ENCODE measurements at places on chromosomes 5 and 9. TPM values are rescaled to one million over a fixed set of nuclear protein-coding genes. Genes with fewer than 3 reads are reported as not detected.
A peak's percentile ranks its signal among the peaks of the same experiment; 100 is the strongest.

The DENND1A gene
- 25.3 TPM for total RNA-seq

The GPRIN1 gene
- total RNA-seq, result 0.24 TPM

The CLIC3 gene
- total RNA-seq, result 139 TPM

The BTF3 gene
- total RNA-seq, result 473 TPM

The GLE1 gene
- total RNA-seq, result 28.1 TPM

The PCDHB13 gene
- 6.0 TPM for total RNA-seq

The KIF4B gene
- total RNA-seq, result not detected

The MCIDAS gene
- total RNA-seq, result not detected

GRCh38 chr9:93958819-93959682, 3.9 kb upstream of the BARX1 start:
- DNase-seq, result no peak

- no peak for DNase-seq
Measured at GRCh38 chr9:129032541-129033159, 3.8 kb upstream of the MIGA2 start.

DNA sequence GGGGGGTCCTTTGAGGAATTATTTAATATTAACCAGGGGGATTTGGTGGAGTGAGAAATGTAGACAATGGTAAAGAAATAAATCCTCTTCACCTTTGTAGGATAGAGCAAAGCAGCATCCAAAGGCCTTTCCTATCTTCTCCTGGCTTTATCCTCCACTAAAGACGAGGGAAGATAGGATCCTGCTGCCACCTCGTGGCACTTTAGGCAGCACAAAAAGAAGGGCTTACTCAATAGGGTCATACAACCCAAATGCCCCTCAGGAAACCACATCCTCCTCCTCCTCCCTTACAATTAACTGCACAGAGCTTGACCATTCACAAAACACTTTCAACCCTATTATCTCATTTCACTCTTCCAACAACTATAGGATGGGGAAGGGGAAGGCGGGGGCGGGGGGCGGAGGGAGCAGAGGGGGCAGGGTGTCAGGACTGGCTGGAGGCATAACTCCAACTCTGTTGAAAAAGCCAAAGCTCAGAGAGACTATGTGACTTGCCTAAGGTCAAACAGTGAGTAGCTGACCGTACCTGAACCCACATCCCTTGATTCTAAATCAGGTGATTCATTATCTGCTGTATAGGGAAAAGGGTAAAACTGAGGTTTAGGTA, 45.4 kb upstream of the MYOT start:
- no peak for DNase-seq

- no peak for DNase-seq
Measured at GRCh38 chr9:12718482-12719026, 25.4 kb downstream of the TYRP1 start.

- DNase-seq, result no peak
Measured at GRCh38 chr5:144072518-144072927, 97.9 kb downstream of the YIPF5 start.

DNA sequence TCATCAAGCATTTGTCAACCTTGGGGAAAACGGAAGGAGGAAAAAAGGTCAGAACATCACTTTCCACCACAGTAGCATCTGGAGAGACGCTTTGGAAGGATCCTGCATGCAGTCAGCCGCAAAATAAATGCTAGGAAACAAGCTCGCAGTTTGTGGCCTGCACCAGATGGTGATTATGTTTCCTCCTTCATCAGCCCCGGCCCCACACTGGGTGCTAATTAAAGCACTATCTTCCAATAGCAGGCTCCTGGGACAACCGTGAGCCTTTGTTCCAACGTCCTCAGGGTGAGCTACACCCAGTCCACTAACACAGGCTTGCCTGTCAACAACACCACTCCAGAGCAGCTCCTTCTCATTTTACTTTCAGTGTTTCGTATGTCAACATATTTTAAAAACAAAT, 64.0 kb downstream of the RNF130 start:
- no peak for DNase-seq

DNA sequence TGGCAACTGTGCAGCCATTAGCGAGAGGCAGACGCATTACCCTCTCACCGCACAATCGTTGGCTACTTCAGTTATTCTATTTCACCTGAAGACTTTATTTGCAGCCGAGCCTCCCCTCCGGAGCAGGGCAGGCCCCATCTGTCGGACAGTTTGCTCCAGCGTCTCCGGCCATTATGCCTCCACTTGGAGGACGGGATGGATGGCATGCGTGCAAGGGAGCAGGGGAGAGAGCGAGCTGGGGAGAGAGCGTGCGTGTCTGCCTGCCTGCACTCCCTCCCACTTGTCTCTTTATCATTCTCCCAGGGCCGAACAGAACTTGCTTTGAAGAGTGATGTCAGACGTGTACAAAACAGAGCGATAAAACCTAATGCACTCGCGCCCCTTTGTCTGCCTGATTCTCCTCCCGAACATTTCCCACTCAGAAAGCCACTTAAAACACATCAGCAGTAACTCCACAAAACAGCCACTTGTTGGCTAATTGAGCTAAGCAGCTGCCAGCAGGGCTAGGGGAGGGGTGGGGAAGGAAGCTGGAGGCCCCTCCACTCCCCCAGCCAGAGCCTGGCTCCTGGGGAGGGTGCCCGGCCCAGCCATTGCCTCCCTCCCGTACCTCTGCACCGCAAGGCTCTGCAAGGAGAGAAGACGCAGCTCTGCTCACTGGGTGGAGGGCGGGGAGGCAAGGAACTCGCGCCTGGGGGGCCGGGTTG, 43.4 kb upstream of the FUBP3 start:
- DNase-seq, result no peak

GRCh38 chr9:114246558-114246957, 76.3 kb upstream of the ORM1 start:
- no peak for DNase-seq

DNA sequence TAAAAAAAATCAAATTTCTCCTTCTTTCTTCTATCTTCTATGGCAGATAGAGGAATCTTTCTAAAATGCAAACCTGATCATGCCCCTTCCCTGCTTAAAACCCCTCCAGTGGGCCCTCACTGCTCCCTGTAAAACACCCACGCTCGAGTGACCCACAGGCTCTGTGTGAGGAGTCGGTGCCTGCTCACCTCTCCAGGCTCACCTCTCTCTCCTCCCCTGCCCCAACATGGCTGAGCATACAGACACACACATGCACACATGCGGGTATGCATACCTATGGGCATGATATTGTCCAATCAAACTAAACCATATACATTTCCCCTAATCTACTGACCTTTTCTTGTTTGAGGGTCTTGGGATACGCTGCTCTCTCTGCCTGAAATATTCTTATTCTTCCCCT, 40.8 kb upstream of the COL15A1 start:
- DNase-seq, result no peak

- DNase-seq, result no peak
Measured at GRCh38 chr9:113542741-113543140, 79.2 kb downstream of the RGS3 start.

DNA sequence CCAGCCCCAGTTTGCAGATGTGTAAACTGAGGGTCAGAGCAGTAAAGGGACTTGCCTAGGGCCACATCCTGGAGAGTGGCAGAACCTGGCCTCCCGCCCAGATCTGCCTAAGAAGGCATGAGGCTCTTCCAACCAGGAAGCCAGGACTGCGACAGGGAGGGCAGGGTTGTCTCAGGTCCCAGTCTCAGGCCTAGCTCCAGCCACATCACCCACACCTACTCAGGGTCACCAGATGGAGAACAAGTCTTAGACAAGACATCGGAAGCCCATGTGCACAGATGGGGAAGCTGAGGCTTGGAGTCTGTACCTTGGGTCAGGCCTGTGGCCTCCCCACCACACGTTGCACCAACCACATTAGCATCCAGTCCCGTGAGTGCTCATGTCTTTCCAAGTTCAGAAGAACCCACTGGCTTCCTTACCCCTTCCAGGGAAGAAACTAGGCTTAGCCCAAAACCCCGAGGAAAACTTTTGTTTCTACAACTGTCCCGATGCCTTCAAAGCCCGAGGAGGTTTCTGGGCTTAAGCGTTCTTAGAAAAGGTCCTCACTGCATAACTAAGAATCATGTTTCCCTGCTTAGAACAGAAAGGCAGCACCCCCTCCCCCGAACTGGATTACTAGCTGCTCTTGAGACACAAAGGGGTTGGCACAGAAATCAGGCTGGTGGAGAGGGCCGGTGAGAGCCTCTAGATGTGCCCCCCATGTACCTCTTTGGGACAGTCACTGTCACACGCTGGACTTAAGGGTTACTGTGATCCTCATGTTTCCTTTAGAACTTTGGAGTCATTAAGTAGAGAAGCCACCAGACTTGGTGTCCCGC, 2.2 kb downstream of the FAM78A start:
- no peak for DNase-seq

GRCh38 chr5:42108468-42108867, 183.4 kb downstream of the FBXO4 start:
- no peak for DNase-seq

DNA sequence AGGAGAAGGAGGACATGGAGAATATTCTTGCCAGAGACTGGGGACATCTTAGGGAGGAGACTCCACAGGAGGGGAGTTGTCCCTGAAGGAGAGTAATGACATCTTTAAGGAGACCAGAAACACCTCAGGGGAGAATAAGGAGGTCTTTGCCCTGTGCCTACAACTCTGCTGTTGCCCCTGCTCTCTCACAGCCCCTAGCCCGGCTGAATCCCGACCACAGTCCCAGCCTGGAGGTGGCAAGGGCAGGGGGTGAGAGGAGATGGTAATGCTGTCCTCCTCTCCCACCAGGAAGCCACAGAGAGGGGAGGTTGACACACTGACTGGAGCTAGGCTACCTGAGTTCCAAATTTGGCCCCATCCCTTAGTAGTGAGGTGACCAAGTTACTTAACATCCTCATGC, 30.2 kb upstream of the ENHO start:
- DNase-seq, result no peak

- DNase-seq, result no peak
Measured at GRCh38 chr5:23840083-23840482, 332.7 kb downstream of the PRDM9 start.

GRCh38 chr5:19988457-19988856, 457 bp upstream of the CDH18 start:
- DNase-seq, result no peak

DNA sequence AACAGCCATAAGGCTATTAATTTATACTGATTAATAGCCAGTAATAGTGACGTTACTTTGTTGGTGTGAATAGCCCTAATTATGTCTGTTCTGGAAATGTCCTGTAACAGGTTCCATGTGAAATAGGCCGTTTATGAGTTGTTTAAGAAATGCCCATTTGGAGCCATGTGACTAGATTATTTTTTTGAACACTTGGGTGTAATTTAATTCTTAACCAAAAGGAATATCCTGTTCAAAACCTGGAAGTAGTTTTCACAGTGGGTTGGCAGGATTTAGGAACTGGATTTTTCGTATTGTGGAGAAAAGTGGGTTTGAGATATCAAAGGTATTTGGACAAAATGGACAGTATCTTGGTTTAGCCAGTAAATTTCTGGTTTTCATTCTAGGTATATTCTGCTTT, 1.3 kb downstream of the TENT2 start:
- DNase-seq, result no peak

DNA sequence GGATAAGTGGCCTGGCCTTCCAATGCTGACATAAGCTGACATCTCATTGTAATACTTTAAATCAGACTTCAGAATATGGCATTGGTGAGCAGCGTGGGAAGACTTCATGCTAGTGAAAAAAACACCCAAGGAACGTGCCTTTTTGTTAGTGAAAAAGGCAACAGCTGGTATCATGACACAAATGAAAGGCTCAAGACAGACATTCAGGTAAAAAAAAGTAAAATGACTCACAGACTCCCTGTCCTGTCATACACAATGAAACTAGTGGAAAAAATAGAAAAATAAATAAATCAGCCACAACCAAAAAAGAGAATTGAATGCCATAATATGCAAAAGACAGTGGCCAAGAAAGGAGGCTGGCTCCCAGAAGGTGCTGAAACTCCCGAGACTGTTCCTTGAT, 24.4 kb upstream of the PPP1R2B start:
- DNase-seq, result no peak

DNA sequence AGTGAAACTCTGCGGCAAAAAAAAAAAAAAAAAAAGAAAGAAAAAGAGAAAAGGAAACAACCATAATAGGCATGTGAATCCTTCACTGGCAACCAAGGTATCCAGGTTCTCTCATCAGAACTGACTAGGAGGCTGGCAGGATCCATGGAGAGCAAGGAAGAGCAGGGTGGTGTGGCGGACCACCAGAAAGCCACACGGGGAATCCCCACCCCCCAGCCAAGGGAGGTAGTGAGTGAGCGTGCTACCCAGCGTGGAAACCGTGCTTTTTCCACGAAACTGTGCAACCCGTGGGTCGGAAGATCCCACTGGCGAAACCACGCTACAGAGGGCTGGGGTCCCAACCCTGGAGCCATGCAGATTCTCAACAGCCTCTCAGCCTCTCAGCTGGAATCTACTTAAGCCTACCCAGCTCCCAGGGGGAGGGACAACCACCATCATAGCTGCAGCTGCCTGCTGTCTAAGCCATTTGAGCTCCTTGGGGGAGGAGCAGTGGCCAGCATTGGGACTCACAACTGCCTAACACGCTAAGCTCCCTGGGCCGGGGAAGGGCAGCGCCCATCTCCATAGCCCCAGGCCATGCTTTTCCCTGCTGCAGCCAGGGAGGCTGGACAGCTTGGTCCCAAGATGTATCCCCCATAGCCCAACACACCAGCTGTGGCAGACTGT, 91.6 kb downstream of the PRELID2 start:
- no peak for DNase-seq

GRCh38 chr9:15873573-15874177, 320.8 kb downstream of the CCDC171 start:
- no peak for DNase-seq

GRCh38 chr9:34456746-34457145, 1.6 kb downstream of the FAM219A start:
- DNase-seq, result no peak

DNA sequence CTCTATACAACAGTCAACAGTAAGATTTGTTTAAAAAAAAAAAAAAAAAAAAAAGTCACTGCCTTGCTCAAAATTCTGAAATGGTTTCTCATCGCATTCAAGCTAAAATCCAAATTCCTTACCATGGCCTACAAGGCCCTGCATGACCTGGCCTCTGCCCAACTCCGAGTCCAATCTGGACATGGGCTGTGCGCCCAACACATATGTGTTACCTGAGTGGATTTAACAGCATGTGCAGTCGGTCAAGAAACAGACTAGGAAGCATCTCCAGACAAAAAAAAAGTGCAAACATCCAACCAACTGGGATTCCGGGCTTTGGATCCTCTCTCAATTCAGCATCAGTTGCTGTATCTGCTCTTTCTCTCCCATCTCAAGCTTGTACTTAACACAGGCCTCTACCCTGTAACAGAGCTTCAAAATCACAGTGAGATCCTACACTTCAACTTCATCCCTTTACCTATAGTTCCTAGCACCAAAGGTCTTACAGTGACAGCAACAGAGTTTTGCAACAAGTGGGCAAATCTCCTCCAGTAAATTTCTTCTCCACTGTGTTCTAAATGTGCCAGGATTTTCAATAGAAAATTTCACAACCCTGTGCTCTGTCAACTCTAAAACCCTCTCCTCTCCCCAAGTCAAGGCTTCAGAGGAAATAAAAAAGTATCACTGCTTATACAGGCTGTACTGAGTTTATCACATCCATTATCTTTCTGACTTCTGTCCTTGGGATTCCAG, 19.6 kb downstream of the ZNF608 start:
- no peak for DNase-seq

- DNase-seq, result no peak
Measured at GRCh38 chr9:110745676-110746075, 77.1 kb downstream of the MUSK start.

- no peak for DNase-seq
Measured at GRCh38 chr5:95773335-95774059, 42.4 kb downstream of the RHOBTB3 start.

- DNase-seq, result peak; percentile 86
Measured at GRCh38 chr5:116626272-116626723, 51.7 kb upstream of the SEMA6A start.

GRCh38 chr9:69215774-69216485, 41.9 kb downstream of the TJP2 start:
- DNase-seq, result no peak
